Renal cortex interstitium (tissue), 15 donors: ENCODE measurements at places on chromosomes 1 and 21.

DNA sequence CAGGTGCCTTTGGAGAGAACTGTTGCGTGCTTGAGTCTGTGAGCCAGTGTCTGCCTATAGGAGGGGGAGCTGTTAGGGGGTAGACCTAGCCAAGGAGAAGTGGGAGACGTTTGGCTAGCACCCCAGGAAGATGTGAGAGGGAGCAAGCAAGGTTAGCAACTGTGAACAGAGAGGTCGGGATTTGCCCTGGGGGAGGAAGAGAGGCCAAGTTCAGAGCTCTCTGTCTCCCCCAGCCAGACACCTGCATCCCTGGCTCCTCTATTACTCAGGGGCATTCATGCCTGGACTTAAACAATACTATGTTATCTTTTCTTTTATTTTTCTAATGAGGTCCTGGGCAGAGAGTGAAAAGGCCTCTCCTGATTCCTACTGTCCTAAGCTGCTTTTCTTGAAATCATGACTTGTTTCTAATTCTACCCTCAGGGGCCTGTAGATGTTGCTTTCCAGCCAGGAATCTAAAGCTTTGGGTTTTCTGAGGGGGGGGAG is 2.4 kb downstream of the BTG2 start:
- DNase-seq = no peak

GRCh38 chr1:24735509-24736375 is 9.5 kb upstream of the CLIC4 start:
- no peak for DNase-seq

DNA sequence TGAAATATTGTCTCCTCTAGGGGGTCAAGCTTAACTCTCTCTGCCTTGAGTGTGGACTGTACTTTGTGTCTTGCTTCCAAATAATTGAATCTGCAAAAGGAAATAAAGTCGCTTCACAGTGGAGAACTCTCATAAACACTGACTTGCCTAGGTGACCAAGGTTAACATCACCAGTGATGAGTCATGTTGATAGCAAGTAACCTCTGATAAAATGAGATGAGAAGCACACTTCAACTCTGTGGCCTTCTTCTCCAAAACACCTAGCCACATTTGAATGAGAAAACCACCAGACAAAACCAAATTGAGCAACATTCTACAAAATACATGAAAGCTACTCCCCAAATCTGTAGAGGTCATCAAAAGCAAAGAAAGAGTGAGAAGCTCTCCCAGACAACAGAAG is 37.6 kb downstream of the PDE4B start:
- DNase-seq = no peak

DNA sequence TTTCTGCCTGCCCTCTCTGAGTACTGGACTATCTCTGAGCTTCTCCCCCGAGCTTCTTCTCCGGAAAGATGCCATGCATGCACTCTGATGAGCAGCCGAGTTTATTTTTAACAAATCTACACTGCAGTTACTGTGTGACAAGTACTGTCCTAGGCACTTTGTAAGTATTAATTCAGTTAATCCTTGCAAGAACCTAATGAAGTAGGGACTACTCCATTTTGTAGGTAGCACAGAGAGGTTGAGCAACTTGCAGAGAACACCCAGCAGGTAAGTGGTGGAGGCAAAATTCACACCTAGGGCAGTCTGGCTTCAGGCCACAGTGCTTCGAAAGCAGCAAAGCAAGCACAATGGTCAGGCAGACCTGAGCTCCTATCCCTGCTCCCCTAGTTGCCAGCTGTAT is 3.8 kb upstream of the TAL1 start:
- no peak for DNase-seq

DNA sequence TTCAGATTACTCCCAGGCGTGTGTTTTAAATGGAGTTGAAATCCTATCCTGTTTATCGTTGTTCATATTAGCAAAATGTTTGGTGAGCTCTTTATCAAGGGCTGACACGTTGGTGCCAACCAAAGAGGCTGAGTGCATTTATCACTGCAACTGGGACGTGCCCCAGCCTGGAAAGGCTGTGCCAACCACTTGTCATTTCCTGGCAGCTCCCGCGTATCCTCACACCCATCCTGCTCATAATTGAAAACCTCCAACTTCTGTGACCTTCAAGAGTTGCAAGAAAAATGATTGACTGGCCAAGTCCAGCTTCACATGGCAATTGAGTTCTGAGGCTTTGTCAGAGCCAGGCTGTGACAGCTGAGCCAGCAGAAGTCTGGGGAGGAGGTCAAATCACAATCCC is 43.7 kb upstream of the KCNA3 start:
- DNase-seq = no peak

GRCh38 chr1:21233490-21233889 is 56.8 kb downstream of the ECE1 start:
- no peak for DNase-seq

GRCh38 chr1:90107990-90108389 is 113.1 kb downstream of the ZNF326 start:
- no peak for DNase-seq

DNA sequence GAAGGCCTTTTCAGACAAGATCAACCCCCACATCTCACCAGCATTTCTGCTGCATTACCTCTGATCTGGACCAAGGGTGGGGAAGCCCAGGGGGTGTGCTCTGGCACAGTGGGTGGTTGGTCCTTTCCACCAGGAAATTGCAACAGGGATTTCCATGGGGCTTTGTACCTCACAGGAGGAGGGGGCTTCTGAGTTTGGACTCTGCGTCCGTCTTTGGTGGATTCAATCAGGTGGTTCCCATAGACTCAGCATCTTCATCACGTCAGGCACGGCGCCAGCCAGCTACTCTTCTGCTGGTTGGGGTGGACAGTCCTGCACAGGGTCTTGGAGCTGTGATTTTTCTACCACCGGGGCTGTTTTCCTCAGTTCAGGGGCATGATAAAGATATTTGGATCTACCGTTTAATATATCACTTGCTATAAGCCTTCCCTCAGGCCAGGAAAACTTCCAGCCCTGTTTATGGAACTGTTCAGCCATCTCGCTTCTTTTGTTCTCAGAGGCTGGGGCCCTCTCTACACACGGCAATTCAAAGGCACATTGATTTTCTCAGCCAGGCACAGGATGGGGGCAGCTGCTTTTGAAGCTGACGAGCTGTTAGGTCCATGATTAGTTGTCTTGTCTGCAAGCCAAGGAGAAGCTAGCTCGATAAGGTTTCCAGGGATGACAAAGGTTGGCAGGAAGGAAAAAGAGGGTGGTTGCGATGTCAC is 467.3 kb downstream of the CAMTA1 start:
- DNase-seq = no peak

DNA sequence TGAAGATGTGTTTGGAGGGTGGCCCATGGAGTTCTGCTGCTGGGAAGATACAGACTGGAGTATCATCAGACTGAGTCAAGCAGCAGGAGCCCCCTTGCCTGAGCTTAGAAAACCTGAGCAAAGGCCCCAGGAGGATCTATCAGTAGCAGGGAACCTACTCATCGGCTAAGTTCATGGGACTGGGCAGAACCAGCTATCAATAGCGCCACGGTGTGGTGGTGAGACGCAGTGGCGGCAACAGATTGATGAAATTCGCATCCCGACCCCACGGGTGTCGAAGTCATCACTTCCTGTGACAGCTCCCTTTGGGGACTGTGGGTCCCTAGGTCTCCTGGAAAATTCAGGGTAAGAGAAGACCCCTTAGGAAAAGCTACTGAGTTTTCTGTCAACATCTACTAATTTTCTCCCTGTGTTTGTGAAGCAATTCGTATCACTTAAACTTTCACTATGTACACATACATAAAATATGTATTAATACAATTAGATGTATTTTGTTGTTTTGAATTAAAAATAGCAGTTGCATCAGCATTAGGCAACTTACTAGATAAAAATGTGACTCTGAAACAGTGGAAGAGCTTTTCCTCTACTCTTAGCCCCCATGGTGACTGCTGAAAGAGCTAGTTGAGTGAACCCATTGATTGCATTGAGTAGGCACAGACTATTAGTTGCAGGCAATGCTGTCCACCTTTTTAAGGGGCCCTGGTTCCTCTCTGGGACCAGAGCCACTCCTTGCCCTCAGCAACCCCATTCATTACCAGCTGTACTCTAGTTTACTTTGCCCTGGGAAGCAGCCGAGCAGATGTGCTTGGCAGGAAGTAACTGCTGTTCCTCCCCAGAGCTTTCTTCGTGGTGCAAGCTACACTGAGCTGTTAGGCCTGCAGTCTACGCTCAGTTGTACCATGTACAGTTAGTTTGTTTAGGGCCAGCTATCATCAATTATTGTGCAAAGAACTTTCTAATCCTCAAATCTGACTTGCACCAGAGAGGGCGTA is 7.3 kb upstream of the CACNA1S start:
- DNase-seq = no peak

GRCh38 chr1:225695578-225696337 is 42.8 kb upstream of the ENAH start:
- peak; percentile 87 for DNase-seq
